ENCODE measurements at places on chromosomes 5 and 9.

- DNase-seq: no peak
These were observed 68.7 kb upstream of the OSMR start for GRCh38 chr5:38777111-38777510.

GRCh38 chr5:150674341-150674821, 13.3 kb downstream of the MYOZ3 start:
- DNase-seq: no peak

- no peak for DNase-seq
These were observed 17.6 kb upstream of the TARS1 start for GRCh38 chr5:33423018-33423630.

DNA sequence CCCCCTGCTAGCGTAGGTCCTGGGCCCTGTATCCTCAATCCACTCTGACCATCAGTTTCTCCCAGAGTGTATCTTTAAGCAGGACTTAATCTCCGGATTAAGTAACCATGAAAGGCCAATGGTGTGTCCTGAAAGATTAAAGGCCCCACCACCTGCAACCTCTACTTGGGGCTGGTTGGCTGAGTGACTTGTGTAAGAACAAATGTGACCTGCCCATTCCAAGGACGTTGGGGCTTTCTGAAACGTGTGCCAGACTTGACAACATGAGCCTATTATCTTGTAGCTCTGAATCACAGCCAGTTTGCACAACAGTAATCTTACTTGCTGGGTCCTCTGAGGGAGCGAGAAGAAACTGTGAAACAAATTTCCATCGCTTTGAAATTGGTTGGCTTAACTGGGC, 3.1 kb upstream of the PRELID2 start:
- DNase-seq: no peak

GRCh38 chr9:130871395-130872062, 25.1 kb downstream of the QRFP start:
- DNase-seq: no peak

DNA sequence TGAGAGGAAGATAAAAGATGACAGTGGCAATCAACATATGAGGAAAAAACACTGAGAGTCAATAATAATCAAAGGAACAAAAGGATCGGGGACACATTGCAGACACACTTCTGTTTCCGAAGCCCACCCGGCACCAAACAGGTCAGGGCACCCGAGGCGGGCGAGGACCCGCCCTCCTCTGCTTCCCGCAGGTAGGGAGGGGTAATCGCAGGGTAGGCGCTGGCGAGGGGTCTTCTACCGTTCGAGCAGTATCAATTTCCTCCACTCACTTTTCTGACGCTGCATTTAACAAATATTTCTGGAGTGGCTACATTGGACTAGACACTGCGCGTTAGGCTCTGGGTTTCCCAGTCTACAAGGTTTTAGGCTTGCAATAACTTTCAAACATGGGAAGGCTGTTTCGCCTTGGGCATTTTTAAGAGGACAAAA, 1.3 kb downstream of the TXN start:
- no peak for DNase-seq

- no peak for DNase-seq
These were observed 205.2 kb downstream of the AOPEP start for GRCh38 chr9:94931740-94932139.

DNA sequence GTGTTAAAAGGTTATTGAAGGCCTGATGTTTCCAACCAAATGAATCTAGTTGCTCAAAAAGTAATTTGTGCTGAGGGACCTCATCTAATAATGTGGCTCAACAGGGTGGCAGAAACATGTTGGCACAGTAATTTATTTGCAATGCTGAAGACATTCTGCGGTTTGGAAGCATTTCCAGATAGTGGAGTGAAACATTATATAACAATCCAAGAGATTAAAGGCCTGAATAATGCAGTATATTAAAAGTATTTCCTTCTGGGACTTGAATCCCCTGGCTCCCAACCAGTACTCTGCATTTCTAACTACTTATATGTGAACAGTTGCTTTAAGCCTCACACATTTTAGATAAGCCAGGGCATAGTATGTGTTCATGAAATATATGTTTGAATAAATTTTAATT, 25.9 kb upstream of the ALDH1A1 start:
- no peak for DNase-seq

- DNase-seq: no peak
These were observed 118.6 kb downstream of the ZSWIM6 start for GRCh38 chr5:61450493-61451279.

DNA sequence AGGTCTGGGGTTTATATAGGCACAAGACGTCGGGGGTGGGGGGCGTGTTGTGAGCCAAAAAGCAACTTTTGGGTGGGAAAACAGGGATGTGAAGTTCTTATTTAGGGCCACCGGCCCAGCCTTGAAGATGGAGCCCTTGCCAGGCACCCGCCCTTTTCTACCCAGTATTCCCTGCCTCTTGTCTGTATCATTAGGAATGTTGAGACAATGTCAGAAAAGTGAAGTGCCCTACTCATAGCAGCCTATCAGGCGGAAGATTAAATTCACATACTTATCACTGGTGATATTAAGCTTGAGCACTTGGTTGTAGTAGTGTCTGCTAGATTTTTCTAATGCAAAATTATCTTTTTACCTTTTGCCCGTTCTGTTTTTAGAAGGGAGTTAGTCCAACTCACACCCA, 293.5 kb downstream of the CDH10 start:
- no peak for DNase-seq

GRCh38 chr5:136089791-136090190, 42.9 kb upstream of the SMAD5 start:
- DNase-seq: no peak

DNA sequence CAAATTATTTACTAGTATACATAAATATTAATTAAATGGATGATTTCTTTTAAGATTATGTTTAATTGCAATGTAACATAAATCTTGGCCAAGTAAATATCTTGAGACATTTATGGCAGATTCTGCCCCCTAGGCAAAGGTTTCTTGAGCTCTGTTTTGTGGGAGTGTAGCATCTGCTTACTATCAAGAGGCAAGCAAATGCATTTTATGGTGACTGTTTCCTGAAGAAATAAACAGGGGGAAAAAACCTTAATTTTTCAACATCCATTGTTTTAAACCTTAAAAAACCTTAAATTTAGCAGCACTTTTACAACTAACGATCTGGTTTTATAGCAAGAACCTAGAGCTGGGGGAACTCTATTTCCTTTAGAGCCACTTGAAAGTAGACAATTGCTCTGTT, 25.7 kb upstream of the FREM1 start:
- no peak for DNase-seq

- DNase-seq: no peak
These were observed 127.8 kb downstream of the GAS1 start for GRCh38 chr9:86819552-86819951.

DNA sequence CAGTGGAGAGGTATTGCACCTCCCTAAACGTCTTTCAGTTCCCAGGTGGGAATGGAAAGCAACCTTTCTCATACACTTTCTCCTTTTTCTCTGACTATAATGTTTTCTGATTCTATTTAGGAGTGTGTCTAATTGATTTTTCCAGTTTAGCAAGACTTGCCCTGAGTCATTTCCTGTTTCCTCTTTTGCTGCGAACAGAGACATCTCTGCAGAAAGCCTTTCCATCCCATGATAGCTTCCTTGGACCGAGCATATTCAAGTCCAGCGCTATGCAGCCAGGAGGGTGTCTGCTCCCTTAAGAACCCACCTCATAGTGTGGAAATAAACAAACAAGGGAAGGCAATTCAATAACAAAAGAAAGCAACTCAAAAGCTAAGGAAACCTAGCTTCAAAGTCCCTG, 60.0 kb upstream of the CDH6 start:
- DNase-seq: no peak

GRCh38 chr5:80569961-80570786, at the start of gene ANKRD34B:
ANKRD34B (minus strand) TSS chr5:80570280; CDS start chr5:80560019, 10,261 bp downstream.
- DNase-seq: no peak

- no peak for DNase-seq
These were observed 655.2 kb upstream of the RIOK2 start for GRCh38 chr5:97838214-97838613.

DNA sequence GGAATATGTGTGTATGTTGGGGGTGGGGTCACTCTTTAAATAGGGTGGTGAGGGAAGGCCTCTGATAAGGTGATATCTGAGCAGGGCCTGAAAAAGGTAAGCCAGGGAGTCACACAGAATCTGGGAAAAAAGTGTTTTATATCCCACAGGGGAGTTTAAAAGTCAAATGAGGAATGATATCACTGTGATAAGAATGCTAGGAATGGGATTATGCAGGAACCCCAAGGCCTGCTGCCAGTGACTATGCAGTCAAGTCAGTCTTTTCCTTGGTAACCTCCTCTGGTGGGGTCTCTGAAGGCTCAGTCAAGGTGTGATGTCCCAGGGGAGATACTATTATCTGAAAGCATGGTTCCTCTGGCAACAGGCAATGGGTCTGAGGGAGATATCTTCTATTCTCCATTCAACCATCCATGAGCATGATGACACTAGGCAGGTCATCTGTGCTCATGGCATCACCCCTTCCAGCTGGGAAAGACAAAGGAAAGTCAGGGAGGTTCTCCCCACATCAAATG, 53.5 kb downstream of the GRIA1 start:
- DNase-seq: no peak

GRCh38 chr5:172854451-172854871, 20.4 kb downstream of the ERGIC1 start:
- no peak for DNase-seq

GRCh38 chr9:33623658-33624586, 99.9 kb downstream of the ANKRD18B start:
- peak; percentile 45 for DNase-seq

Measured in activated T-cell treated with anti-CD3 and anti-CD28 coated beads for 1 hour (primary cell).